Bladder microvascular endothelial cell (primary cell): ENCODE measurements at places on chromosomes 3 and 15. TPM values are rescaled to one million over a fixed set of nuclear protein-coding genes. Genes with fewer than 3 reads are reported as not detected.

The TEX55 gene
- total RNA-seq: not detected in 2 replicates

The EIF5A2 gene
- 3.6 and 6.2 TPM in 2 replicates for total RNA-seq

The CHRNA5 gene
- 2.6 and 2.8 TPM in 2 replicates for total RNA-seq

The DCBLD2 gene
- 10.5 and 52.4 TPM in 2 replicates for total RNA-seq

The SMCO1 gene
- total RNA-seq: not detected in 2 replicates

The STAC gene
- total RNA-seq: 7.4 and 12.5 TPM in 2 replicates

The SENP2 gene
- 21.7 and 39.9 TPM in 2 replicates for total RNA-seq

The PLEKHO2 gene
- total RNA-seq: 34.0 and 40.3 TPM in 2 replicates

The ALDH1A2 gene
- 2.6 and 18.9 TPM in 2 replicates for total RNA-seq

The ACSBG1 gene
- not detected in 2 replicates for total RNA-seq

The PLA2G4E gene
- not detected in 2 replicates for total RNA-seq

The MAGEF1 gene
- 5.3 and 10.1 TPM in 2 replicates for total RNA-seq

The TRIM42 gene
- total RNA-seq: not detected in 2 replicates

The COL7A1 gene
- 0.25 and 0.32 TPM in 2 replicates for total RNA-seq

The PPM1L gene
- 0.65 and 0.88 TPM in 2 replicates for total RNA-seq
